ENCODE measurements at places on chromosomes 5 and 9.

GRCh38 chr9:14389657-14390056 lies 75.7 kb upstream of the NFIB start:
- DNase-seq: no peak

DNA sequence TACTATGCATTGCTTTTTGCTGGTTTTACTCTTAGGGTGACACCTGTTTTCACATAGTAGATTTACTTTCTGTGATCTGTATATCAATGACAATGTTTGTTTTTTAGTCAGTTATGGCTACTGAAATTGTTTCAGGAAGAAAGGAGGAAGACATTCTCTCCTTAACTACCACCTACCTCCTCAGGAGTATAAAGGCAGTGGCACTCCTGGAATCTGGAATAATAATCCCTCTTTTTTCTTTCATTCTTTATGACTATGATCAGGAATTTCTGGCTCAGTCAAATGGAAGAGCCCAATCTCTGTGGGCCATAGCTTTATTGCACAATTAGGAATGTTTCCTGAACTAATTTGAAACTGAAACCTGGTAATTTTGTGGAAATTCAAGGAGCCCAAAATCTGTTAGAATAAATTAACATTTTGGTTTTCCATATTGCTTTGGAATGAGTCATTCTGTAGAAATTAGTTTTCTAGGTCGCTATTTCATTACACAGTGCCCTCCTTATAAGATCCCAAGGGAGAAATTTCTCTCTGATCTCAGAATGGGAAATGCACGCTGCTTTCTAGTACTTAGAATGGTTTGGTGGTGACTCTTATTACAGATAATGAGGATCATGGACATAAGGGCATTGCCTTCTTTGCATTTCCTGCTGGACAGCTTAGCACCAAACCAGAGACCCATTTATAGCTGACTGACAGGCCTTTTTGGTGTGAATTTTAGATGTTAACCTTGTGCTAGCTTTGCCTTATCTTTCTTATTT lies 95.3 kb upstream of the VLDLR start:
- no peak for DNase-seq

DNA sequence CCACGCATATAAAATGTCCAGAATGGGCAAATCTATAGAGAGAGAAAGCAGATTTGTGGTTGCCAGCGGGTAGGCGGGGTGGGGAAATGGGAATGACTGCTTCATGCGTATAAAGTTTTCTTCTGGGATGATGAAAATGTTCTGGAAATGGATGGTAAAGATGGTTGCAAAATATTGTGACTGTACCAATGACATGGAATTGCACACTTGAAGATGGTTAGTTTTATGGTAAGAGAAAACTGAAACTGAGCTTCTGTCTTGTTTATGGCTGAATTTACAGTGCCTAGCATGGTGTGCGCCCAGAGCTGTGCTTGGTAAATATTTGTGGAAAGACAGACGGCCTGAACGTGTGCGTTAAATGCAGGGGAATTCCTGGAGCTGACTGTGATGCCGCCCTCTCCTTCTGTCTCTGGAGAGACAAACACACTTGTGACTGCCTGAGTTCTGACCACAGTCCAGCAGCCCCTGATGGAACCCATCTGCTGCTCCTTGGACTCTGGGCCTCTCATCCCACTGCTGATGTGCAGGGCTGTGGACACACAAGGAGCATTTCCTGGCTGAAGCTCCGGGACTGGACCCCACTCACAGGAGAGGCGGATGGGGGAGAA lies 8.6 kb upstream of the PTGES start:
- no peak for DNase-seq

DNA sequence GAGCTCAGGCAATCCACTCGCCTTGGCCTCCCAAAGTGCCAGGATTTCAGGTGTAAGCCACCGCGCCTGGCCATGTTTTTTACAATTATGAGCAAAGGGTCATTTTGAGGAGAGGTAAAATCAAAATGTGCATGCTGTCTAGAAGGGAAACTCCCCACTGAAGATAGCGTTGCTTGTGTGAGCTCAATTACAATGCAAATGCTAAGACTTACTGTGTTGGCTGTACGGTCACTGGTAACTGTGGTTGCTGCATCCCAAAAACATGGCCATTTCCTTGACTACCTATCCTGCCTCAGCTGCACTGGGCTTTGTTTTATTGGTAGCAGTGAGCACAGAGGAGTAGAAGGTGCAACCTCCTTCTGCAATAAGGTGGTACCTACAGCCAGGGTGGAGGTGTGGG lies 77.4 kb upstream of the SPATA31E1 start:
- DNase-seq: no peak

DNA sequence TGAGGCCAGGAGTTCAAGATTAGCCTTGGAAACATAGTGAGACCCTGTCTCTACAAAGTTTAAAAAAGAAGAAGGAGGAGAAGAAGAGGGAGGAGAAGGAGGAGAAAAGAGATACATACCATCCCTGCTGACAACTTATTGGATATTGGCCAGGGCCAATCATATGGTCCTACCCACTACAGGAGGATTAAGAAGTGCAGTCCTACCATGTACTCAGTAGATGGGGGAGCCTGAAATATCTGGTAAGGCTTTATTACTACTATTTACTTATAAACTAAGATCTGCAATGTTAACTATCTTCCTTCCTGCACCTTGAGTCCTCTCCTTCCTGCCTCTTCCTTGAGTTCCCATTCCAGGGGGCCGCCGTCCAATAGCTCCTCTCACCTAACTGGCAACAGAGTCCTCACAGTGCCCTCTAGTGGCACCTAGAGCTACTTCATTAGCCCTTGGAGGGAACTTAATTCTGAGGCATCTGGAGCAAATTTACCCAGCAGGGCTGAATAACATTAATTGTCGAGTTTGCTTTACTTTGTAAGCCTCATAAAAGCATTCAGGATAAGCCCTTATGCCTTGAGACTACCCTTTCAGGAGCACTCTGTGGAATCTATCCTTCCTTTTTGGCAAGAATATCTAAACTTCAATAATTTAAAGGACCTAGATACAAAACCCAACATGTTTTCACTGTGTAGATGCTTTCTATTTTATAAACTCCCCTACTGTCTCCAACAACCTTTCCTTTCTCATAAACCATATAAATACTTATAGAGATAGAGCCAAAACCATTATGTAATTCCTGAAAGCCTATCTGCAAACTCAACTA lies 39.1 kb upstream of the RANBP6 start:
- peak; percentile 59 for DNase-seq

GRCh38 chr9:89916001-89916597 lies 311.3 kb downstream of the GADD45G start:
- DNase-seq: no peak

DNA sequence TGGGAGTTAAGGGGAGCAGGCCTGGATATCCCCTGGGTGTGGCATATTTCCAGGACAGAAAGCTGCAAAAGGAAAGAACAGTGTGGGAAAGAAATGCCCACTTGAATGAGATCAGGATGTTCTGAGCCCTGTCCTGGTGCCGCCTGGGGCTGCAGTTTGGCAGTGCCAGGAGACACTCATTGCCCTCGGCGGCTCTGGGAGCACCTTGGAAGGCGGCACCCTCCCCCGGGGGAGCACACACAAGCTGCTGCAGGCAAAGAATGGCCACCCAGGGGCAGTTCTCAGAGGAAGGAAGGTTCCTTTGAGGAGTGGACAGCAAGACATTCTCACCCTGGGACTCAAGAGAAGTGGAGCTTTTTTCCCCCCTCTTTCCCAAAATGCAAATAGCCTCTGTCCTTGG lies 305.3 kb downstream of the NTRK2 start:
- DNase-seq: no peak

DNA sequence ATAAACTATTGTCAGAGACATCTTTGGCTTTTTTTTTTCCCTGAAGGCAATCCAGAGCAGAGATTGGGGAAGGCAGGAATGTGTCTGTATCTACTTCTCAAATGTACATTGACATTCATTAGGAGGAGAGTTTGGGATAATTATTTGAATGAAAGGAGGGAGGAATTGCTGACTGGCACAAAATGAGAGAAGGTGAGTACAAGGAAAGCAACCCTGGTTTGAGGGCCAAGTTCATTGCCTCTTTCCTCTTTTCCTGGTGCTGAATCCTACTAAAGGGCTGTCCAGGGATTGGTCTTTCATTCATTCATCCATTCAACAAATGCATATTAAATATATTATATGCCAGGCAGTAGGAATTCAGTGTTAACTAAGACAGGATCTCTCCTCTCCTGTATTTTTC lies 18.8 kb upstream of the ANKHD1 start:
- no peak for DNase-seq

DNA sequence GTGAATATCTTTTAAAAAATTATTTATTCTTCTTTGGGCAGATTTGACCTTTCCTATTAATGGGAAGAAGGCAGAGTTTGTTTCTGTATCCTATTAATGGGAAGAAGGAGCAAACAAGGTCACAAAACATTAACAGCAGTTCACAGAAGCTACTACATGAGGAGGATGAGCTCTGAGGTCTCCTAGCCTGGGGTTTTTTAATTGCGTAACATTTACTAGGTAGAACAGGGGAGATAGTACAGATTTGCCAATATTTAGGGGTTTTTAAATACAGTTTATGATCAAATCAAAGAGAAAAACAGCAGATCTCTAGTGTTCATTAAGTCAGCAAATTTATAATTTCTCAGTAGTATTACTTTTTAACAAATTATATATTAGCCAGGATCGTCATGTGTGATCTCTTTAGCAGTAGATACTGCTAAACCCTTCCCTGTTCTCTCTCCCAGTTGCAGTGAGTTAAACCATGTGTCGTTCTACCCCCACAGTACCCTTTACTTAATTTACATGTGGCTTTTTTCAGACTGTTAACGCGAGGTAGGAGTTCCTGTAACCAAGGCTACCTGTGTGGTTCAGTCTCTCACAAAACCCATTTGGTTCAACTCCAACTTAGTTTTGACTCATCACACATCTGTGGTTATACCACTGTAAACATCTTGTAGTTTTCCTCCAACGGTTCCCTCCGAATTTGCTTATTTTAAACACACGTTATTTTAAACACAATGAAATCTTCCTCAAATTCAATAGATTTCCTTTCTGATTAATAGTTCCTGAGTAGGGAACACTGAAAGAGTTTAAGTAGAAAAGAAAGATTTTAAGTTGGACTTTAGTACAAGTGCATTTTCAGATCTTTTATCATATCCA lies 13.3 kb downstream of the SLC25A46 start:
- peak; percentile 8 for DNase-seq

DNA sequence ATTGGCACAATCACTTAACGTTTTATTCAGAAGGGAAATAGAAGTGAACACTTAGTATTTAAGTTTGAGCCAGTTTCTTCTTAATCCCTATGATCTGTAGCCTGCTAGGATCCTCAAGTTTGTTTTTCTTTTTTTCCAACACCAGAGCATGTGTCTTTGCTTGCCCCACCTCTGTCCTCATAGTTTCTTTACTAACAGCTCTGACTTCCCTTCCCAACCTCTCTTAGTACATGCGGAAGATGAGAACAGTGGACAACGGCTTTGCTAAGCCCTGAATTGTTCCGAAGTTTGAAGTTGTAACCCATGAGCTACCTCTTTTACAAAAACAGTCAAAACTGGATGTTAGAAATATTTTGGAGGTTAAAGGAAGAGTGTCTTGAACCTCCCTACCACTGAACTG lies 61.7 kb upstream of the TAF11L2 start:
- DNase-seq: no peak

GRCh38 chr9:126773004-126773607 lies 31.7 kb upstream of the ZBTB43 start:
- no peak for DNase-seq

DNA sequence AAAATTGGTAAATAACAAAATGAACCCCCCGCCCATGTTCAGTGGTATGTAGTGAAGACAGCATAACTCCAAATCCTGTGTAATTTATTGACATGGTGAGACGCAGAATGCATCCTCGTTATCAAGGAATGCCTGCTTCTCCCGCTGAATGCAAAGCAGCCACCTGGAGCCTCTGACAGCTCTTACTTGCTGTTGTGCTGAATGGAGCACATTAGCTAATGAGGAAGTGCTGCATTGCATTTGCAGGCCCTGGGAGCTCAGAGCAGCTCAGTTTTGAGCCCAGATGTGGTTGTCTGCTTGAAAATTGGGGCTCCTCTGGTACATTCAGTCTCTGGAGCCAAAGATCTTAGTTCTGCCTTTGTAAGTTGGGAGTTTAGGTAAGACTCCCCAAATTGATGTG lies 28.9 kb downstream of the PLAC8L1 start:
- DNase-seq: no peak

GRCh38 chr5:23466401-23466912 lies 41.0 kb upstream of the PRDM9 start:
- no peak for DNase-seq

- DNase-seq: no peak
Measured at GRCh38 chr5:123561230-123561629, 49.3 kb downstream of the CSNK1G3 start.

GRCh38 chr5:151556806-151557205 lies 34.3 kb downstream of the FAT2 start:
- no peak for DNase-seq

DNA sequence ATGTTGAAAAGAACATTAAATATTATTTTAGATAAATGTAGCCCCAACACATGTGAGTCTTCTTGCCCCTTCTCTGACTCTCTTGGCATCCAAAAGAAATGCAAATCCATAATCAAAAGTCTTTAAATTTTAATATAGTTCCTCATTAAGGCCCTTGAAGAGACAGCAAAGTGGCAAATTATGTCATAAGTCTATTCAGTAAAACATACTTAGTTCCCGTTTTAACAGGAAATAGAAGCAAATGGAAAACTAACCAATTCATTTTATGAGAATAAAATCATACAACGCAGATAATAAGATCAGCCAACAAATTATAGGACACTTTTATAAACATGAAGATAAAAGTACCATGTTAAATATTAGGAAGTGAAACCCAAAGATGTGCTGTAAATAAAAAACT lies 20.1 kb upstream of the IFNB1 start:
- no peak for DNase-seq

DNA sequence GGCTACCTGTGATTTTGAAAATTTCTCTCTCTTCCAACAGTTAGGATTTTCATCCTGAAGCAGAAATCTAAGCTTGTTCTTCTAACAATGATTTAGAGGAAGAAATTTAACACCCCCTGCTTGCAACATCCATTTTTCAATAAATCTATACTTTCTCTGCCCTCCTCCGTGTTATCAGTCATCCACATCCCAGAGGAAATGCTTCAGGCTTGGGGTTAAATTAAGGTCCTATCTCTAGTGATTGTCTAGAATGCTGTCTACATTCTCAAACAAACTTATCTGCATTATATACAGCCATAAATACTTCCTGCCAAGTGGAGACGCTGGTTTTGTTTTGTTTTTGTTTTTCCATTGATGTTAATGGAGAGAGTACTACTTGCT lies 371.0 kb downstream of the CSNK1G3 start:
- no peak for DNase-seq

DNA sequence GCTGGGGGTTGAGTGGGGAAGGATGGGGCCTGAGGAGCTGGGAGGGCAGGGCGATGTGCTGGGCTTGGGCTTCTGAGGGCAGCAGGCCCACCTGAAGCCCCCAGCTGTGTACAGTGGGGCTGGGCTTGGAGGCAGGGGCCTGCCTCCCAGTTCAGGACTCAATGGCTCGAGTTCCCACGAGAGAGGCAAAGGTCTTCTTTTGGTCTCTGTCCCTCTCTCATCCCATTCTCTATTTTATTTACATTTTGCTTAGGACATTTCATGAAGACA lies 180.6 kb downstream of the MACROH2A1 start:
- DNase-seq: no peak
